ENCODE measurements at places on chromosomes 6 and 20.

GRCh38 chr6:134720353-134721059 lies 229.4 kb downstream of the ALDH8A1 start:
- DNase-seq = no peak

DNA sequence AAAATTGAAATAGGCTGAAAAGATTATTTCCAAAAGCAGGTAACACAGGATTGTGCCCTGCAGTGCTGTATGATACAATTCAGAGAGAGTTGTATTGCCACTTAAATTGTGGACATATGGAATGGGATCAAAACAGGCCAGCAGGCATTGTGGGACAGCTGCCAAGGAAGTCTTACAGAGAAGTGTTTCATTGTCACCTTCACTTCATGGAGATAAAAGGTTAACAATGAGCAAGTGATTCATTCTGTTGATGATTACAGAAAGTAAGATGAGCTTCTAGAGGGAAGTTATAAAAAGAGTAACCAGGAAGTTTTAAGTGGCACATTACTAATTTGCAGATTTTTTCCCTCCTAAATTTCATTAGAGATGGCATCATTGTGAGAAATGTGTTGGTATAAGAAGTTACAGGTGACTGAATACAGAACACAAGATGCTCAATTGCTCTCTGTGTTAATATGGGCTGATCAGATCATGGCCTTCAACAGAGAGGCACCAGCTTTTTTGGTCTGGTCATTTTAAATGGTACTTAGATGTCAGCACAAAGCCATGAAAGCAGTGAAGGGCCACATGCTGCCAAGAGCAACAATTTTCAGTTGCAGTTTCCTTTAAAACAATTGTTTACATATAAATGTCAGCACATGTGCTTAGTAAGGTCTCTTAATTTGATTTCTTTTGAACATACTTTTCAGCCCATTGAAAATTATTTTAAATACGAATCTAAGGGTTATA lies 402.5 kb upstream of the FKBP1C start:
- DNase-seq = no peak

DNA sequence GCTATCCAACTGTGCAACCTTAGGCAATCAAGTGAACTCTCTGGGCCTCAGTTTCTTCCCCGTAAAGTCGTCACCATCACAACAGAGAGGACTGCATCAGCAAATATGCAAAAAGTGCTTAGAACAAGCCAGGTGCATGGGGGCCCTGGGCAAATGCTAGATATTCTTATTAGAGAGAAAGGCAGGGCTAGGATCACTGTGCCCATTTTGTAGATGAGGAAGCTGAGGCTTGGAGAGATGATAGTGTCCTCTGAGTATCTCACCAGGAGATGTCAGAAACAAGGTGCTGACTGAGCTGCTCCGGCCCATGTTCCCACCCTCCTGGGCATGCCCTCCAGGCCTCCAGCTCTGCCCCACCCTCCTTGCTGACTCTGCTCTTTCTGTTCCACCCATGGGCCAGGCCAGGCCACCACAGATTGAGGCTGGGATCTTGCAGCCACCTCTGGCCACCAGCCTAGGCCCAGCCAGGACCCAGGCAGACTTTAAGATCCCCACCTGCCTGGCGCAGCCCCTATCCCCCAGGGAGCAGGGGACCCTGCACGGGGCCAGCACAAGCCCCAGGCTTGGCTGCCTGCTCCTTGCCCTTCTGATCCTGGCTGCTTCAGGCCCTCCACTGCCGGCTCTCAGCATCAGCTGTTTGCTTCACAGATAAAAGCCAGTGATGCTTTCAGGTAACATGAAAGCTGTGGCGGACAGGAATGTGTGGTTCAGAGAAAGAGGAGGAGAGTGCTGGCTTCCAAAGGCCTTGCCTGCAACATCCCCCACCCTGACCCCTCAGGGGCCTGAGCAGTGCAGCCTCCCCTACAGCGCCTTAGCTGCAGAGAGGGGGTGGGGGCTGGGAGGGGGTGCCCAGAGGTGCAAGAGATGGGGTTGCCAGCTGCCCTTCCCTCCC lies 47.6 kb downstream of the GRM4 start:
- no peak for DNase-seq

- no peak for DNase-seq
These were observed 92.6 kb downstream of the SNX5 start for GRCh38 chr20:17875981-17876385.

- no peak for DNase-seq
These were observed 1.2 kb downstream of the SNTA1 start for GRCh38 chr20:33442136-33443005.

- DNase-seq = no peak
These were observed 284.1 kb upstream of the PLN start for GRCh38 chr6:118263921-118264486.

GRCh38 chr6:3351829-3352524 lies 93.2 kb downstream of the PSMG4 start:
- DNase-seq = no peak

- no peak for DNase-seq
These were observed 161.1 kb downstream of the EYS start for GRCh38 chr6:65545920-65546319.

DNA sequence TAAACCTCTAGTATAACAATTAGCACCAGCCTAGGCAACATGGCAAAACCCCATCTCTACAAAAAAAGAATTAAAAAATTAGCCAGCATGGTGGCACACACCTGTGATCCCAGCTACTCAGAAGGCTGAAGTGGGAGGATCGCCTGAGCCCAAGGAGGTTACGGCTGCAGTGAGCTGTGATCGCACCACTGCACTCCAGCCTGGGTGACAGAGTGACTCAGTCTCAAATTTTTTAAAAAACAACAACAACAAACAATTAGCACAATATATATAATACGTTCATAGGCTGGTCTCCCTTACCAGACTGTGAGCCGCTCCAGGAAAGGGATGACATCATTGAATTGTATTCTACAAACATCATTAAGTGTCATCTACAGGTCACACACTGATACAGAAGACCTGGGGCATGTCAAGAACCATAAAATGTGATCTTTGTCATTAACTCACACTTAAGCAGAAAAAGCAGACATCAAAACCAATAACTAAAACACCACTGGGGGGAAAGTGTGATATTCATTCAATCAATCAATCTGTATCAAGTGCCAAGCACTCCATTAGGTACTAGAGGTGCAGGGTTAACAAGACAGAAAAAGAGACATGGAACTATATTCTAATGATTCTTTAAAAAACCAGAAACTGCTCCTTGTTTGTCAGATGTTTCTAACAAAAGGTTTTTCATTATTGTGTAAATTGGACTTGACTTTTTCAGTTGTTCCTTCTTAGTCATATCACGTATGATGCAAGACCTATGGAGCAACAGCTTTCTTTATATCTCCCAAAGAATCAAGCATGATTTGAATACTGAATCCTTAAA lies 17.8 kb downstream of the MAP3K5 start:
- no peak for DNase-seq

- DNase-seq = no peak
These were observed 61.7 kb upstream of the SGK1 start for GRCh38 chr6:134379599-134379998.

DNA sequence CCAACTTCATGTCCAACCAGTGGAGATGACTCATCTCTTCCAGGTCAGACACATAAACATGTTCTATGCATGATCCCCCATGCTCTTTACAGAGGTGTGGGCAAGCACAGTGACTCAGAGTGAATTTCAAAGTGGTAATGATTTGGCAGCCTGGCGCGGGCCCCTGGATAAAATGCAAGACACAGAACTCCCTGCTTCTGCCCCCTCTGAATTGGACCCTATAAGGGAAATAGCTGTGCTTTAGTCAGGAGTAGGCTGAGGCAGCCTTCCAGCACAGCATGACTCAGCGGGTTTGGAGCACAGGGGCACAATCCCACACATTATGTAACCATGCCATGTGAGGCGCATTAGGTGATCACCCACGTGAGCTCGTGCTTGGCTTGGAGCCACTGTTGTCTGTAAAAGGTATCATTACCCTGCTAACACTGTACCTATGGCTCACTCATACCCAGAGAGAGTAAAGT lies 127.4 kb downstream of the C6orf118 start:
- no peak for DNase-seq

DNA sequence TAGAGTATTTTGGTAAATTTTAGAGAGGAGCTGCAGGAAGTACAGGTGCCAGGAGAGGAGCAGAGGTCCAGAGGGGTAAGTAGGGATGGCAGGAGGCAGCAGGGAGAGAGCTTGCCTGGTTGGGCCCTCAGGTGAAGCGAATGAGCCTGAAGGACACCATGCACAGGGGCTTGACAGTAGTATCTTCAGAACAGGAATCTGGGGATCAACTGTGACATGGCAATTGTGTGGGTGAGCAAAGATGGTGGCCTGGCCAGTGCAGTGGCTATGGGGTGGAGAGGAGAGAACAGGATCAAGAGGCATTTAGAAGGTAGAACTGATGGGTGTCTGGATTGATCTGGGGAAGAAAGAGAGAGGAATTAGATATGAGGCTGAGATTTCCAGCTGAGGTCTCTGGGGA lies 68.7 kb upstream of the RNF24 start:
- DNase-seq = no peak

DNA sequence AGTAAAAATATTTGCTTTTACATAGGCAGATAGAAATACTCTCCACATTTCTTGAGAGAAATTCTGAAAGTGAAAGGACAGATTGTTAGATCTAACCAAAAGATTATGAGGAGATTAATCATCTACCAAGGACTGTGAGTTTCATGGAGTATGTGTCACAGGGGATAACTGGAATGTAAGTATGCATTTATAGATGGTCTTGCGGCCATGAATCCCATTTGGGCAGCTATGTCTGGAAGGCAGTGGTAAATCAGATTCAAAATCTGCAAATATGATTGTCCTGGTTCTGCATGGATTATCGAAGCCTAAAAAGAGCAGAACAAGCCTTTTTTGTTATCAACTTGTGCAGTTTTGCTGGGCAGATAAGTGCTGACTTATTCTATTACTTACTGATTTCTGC lies 293.8 kb downstream of the RFPL4B start:
- DNase-seq = no peak

DNA sequence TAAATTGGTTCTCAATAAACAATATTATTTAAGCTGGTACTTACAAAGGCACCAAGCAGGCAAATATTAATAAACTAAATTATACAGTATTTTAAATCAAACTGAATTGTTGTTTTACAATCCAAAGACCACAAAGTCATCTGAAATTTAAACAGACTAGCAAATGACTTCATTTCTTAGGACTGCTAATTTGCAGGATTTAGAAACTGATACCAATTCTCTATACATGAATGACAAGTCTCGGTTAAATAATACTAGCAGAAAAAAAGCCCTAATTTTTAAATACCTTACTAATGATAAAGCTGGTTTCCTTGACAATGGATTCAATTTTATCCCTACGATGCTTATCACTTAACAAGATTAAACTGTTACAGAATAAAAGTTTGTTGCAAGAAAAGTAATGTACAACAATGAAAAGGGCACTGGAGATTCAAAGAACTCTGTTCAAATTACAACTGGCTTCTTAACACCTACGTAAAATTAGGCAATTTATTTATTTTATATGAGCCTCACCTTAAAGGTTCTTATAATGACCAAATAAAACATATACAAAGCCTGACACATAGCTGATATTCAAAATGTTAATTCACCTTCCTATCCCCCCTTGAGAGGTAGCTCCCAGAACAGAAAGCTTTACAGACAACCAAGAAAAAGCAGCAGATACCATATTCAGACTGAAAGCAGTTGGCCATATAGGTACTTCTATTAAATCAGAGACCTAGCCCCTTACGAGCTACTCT lies 33.1 kb downstream of the HBS1L start:
- no peak for DNase-seq

DNA sequence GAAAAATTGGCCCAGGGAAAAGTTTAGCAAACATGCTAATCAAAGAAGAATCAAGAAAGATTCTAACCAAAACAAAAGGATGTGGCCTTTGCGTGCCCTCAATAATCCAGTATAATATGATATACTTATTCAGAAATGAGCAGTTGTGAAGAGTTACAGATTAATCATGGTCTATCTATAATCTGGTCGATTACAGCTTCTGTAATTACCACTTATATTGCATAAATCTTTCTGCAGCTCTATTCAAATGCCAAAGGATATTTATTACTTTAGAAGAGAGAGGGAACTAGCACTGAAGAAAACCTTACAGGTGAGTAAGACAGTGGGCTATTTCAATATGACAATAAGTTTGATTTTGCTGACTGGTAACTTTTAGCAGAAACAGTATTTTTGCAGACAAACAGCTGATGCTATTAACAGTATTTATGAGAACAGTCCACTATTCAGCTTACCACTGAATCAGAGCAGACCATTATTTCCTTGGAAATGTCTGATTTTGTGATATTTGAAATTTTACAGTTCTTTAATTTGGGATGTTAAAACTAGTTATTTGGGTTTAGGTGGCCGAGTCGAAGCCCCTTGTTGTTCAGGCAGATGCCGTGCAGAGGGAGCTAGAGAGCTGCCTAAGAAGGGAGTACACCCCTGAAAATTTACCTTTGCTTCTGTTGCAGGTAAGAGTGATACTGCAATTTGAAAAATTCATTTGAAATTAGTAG lies 92.2 kb downstream of the CEP57L1 start:
- no peak for DNase-seq

DNA sequence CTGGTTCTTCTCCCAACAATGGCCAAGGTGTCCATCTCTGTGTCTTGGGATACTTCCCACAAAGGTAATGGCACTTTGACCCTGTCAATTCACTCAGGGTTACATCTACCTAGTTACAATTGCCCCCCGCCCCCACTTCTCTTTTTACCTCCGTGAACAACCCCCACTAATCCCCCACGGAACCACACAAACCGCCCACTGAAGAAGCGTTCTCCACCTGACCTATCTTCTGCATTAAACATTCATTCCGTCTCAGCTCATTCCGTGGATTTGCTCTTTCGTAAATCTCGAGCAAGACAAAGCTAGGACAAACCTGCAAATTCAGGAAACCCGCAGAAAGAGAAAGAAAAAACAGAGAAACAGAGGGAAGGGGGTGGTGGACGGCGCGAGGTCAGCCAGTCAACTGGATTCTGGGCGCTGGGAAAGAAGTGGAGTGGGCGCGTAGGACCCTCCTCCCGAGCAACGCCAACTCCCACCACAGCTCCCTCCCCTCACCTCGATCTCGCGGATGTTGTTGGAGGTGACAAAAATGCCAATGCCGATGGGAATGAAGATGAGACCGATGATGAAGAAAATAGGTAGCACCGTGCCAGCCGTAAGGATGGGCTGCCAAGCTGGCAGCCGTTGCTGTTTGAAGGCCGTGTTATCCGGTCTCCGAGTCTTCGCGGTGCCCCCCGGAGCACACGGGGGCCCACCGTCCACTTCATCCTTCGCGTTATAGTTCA lies 523 bp downstream of the TMEM30A start:
- DNase-seq = no peak

GRCh38 chr6:137426007-137426689 lies 68.0 kb downstream of the OLIG3 start:
- no peak for DNase-seq

GRCh38 chr20:35181731-35182130 lies 9.9 kb downstream of the PROCR start:
- no peak for DNase-seq

- no peak for DNase-seq
These were observed 831 bp downstream of the PMEPA1 start for GRCh38 chr20:57708694-57709673.

All from omental fat pad (tissue), 4 donors.